ENCODE measurements at places on chromosomes 4 and X.
A peak's percentile ranks its signal among the peaks of the same experiment; 100 is the strongest.

DNA sequence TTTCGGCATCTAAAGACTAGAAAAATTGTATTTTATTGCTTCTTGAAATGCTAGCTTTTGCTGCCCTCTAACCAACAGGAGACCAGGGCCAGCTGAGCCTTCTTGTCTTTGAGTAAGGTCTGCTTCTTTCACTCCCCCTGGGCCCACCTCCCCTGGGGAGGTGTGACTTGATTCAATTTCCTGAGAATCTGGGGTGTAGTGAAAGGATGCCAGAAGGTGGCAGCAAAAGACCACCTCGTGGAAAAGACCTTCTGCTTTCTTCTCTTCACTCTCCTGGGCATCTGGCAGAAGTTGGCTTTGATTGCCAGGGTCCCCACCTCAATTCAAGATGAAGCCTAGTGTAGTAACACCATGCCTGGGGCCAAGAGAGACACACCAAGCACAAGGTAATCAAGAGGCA is 96.5 kb upstream of the MAOA start:
- DNase-seq, result peak; percentile 10

DNA sequence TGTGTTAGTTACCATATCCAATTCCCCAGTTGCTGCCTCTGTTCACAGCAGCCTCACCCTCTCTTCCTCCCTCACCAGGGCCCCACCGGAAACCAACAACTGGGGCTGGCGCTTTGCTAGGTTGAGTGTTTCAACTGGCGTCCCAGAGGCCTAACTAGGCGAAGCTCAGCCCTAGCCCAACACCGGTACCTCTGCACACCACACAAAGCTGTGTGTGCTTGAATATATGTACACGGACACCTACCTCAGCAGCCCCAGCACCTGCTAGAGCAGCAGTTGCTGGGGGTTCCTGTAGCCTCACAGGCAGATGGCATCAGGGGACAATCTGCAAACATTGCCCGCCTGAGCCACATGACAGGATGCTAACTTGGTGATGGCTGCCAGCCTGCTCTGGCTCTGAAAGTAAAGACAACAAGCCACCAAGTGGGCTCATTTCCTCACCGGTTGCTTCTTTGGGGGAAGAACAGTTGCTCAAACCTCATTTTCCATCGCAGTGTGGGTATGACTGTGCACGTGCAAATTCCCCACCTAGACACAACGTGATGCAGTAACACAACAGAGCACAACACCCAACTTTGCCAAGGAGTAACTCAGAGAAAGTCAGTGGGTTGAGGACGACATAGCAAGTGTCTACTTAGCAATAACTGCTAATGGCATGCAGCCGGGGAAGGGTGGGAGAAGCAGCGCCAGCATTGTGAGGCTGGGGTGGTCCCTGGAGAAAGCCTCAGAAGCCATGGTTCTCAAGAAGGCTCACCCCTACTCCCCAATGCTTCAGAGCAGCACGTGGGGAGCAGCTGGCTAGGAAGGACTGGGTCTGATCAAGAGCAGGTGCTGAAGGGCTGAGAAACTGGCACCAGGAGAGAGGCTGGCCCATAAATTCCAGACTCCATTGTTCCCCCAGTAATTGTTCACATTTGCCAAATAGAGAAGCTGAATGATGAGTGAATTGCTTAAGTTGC is 139.5 kb downstream of the SH3KBP1 start:
- DNase-seq, result no peak

DNA sequence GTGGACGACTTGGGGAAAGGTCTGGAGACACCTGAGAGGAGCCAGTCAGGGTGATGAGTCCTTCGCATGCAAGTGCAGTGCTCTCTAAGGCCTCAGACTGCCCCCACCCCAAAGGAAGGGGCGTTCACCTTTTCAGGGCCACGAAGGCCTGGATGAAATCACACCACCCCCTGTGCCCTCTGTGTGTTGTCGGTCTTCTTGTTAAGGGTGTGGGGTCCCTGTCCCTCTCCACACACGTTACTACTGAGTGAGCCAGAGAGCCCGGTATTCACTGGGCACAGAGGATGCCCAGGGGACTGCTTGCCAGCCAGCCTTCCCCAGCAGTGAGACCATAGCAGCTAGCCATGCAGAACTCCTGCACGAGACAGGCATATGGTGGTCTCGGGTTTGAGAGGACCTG is 72.0 kb downstream of the MTMR1 start:
- no peak for DNase-seq

DNA sequence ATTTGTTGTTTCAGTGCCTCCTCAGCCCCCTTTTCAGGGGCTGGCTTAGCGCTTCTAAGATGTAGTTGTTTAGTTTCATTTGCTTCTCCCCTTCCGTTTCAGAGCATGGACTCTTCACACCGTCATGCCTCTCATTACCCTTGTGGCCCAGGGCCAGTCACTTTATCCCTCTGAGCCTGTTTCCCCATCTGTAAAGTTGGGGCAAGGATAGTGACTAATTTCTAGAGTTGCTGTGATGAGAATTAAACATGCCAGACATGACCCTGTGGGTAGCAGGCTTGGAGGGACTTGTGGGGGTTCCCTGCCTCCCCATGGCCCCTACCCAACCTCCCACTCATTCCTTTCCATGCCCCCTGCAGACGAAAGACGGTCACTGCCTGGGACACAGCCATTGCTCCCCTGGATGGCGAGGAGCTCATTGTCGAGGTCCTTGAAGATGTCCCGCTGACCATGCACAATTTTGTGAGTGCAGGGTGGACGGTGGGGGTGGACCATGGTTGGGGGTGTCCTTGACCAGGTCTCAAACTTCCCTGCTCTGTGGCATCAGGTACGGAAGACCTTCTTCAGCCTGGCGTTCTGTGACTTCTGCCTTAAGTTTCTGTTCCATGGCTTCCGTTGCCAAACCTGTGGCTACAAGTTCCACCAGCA is 3.6 kb downstream of the ARAF start:
- DNase-seq, result no peak

DNA sequence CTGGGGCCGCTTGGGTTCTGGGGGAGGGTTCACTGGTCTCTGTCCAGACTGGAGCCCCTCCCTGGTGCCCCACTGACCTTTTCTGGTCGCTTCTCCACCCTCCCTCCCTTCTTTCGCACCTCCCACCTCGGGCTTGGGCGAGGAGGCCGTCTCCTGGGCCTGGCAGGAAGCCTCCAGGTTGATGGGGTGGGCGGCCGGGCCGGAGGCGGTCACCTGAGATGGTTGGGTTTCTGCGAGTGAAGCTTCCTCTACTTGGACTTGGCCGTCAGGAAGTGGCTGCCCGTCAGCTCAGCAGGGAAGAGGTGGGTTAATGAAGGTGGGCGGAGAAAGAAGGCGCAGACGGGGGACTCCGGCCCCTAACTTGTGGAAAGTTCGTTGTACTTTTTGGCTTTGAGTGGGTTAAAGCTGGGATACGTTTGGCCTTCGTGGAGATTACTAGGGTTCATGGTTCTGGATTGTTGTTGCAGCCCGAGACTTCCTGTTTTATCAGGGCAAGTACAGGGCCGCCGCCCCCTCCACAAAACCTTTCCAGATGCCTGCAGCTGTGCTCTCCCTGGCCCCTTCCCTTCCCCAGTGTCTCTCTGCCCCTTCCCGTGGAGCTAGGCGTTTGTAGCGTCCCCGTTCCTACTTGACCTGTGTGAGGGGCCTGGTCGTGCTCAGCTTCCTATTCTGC is 1.2 kb downstream of the AKAP17A start:
- no peak for DNase-seq

Data from A549 (cell line).